ENCODE measurements at places on chromosomes 7 and 10.

DNA sequence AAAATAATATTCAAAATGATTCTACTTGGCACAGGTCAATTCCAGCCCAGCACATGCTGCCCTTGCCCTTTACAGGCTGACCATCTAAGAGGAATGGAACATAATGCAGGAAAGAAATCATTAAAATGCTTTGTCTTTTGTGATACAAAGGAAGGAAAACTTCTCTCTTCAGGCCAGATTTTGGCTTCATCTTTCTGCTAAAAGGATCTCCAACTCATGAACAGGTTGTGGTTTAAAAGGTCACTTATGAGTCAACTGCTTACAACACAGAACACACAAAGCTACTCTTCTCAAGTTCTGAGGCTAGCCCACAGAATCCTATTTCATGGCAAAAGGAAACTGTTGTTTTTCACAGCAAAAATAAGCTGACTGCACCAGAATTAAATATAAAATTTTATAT, 197.1 kb downstream of the DOCK4 start:
- peak; percentile 77 for DNase-seq

DNA sequence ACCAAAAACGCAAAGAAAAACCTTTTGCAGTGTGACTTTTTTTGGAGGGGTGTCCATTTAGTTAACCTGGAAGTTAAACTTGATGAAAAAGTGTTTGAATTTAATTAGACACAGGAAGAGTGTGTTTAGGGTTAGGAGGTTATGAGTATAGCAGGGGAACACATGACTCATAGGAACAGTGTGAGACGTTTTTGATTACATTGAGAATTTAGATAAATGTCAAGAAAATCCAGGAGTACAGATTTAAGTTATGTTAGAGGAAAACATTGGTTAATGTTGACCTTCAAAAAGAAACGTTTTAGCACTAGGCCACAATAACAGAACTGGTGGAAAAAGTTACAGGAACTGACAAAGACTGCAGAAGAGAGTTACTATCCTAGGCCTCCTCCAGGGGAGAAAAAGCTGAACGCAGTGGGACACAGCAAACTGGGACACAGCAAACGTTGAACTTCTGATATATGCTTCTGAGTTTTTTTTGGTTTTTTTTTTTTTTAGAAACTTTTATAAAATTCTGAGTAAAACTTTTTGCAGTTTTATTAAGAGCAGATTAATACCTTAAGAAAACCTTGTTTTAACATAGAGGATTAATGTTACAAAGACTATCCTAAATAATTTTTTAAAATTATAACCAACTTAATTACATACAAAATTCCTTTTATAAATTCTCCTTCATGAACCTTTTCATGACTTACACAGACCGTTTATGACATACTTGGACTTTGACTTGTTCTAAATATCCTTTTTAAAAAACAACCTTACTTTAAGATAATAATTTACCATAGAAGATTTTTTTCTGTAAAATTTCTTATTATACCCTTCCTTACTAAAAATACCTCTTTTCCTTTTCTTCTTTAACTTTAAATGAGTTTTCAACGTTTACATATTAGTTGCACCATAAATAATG, 22.2 kb downstream of the LANCL2 start:
- peak; percentile 31 for DNase-seq

DNA sequence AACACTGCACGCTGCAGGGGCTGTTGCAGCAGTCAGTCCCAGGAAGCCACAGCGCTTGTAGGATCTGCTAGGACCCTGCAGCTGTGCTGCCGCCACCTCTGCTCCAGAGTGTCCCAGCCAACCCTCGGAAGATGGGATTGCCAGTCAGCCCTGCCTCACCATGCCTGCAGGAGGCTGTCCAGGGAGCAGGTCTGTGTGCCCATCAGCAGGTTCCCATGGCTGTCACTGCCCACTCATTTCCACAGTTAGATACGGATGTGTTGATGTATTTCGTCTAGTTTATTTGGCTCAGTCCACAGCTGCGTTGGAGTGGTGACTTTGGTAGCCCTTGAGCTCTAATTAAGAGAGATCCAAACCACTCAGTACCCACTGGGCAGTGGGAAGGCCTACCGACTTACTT, 35.7 kb downstream of the SHH start:
- no peak for DNase-seq

DNA sequence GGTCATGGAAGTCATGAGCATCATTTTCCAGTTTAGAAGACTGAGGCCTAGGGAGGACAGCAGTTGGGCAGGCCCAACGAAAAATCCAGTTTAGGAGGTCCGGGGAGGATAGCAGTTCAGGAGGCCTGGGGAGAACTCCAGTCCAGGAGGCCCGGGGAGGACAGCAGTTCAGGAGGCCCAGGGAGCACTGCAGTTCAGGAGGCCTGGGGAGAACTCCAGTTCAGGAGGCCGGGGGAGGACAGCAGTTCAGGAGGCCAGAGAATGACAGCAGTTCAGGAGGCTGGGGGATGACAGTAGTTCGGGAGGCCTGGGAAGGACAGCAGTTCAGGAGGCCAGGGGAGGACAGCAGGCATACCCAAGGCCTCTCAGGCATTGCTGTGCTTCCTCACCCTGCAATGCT, 453.4 kb downstream of the LRMDA start:
- no peak for DNase-seq

DNA sequence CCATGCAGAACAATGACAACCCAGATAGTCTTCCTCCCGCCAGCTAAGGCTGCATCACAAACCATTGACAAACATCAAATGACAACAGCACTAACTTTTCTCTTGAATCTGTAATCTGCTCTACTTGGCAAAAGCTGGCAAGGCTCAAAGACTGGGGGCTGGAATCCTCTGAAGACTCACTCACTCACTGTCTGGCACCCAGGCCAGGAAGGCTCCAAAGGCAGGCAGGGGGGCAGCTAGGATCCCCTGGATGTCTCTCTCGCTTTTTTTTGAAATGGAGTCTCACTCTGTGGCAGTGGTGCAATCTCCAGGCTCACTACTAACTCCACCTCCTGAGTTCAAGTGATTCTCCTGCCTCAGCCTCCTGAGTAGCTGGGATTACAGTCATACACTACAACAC, 159.7 kb upstream of the GPR26 start:
- DNase-seq: no peak

DNA sequence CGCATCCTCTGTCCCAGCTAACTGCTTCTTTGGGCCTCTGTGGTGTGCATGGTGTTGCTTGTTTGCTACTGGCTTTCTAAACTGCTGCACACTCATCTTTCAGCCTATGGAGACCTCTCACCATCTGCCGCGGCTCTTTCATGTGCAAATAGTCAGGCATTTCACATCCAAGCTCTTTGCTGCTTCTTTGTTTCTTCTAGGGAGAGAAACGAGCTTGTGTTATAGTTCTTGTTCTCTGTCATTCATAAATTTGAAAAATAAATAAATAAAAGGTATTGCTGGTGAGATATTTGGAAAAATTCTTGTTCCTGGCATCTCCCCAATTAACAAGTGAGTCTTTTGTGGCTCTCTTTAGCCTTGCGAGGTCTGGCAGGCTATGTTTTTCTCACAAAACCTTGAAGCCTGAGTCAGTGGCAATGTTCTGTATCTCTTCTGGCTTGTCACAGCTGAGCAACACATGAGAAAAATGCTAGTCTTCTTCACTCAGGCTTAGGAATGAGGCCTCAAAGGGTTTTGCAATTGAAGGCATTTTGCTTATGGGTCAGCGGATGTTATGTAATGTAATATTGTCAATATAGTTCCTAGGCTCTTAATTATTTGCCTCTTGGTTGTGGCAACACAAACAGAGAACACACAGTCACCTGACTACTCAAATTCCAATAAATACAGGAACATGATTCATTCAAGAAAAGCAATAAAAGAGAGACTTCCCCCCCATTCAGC, 274.0 kb downstream of the FRMD4A start:
- DNase-seq: no peak

GRCh38 chr10:89252225-89252585, 630 bp upstream of the LIPA start:
- DNase-seq: no peak

DNA sequence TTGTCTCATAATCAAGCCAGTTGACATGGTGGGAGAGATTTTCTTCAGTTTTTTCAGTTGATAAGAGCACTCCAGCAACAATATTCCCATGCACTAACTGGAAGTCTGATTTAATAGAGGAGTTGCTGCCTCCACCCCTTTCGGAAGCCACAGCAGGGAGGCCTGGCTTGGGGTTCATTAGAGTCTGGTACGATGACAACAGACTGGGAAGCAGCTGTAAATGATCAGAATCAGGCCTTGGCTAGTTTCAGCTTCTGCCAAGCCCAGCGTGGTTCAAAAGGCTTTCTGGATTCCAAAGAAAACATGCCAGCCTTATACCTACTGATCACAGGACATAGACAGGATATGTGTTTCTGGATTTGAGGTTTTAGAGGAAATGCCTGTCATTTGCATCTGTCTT, 274.0 kb downstream of the CSTF2T start:
- no peak for DNase-seq

DNA sequence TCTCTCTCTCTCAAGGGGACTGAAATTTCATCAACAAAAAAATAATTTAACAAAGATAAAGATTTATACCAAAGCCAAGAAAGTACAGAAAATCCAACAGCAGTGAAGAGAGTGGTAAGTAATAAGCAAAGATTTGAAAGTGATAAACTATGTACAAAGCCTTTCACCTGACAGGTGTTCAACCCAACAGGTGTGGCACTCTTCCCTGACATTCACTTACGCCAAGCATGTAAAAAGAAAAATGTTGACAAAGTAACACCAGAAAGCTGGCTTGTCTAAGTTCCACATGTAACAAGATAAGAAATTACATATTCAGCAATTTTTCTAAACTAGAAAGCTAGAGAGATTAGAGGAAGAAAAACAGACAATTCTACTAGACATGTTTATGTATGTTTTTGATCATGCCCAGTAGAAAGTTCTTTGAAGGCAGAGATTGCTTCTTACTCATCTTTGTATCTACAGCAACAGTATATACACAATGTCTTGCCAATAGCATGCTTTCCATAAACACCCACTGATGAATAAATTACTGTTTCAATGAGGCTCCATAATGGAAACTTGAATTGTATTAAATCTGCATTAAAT, 468.5 kb downstream of the PARD3 start:
- no peak for DNase-seq

GRCh38 chr10:124144536-124144935, 51.1 kb upstream of the CHST15 start:
- DNase-seq: no peak

GRCh38 chr10:32332299-32332750, 14.6 kb downstream of the EPC1 start:
- DNase-seq: peak; percentile 70

GRCh38 chr7:117970801-117971200, 97.6 kb upstream of the CTTNBP2 start:
- no peak for DNase-seq

GRCh38 chr10:69506834-69507713, 55.8 kb downstream of the TSPAN15 start:
- peak; percentile 85 for DNase-seq

GRCh38 chr7:111264111-111264868, 173.4 kb downstream of the LRRN3 start:
- DNase-seq: no peak

GRCh38 chr10:127687548-127687947, 49.4 kb upstream of the FOXI2 start:
- DNase-seq: no peak

DNA sequence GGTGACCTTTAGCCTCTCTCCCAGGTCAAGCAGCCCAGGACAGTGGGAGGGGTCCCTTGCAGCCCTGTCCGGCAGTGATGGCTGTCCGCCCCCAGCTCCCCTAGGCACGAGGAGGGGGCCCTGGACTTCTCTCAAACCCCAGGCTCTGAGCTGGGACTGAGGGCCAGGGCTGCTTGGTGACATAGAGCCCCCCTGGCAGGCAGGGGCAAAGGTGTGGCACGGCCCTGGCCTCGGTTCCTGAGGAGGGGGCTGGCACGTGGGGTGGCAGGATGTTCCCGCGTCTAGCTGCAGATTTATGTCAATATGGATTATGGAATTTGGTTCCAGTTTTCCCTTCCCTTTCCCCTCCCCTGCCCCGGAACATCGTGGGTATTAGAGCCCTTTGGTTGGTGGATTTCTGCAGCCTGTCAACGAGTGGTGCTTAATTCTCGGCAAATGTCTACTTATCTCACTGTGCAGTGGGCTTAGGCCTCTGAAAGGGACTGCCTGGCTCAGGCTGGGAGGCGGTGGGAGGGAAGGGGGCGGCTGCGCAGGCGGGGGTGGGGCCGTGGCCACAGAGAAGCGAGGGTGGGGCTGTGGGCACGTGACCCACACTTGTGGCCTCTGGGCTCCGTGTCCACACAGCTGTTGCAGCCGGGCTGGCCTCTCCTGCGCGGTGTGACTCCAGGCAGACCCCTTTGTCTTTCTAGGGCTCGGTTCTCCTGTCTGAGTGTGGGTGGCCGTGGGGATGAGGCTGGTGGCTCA, 19.3 kb downstream of the UNCX start:
- no peak for DNase-seq

- no peak for DNase-seq
Observed at GRCh38 chr10:124533266-124533665, 71.6 kb downstream of the LHPP start.

- no peak for DNase-seq
Observed at GRCh38 chr7:47407136-47407535, 174.8 kb downstream of the TNS3 start.

DNA sequence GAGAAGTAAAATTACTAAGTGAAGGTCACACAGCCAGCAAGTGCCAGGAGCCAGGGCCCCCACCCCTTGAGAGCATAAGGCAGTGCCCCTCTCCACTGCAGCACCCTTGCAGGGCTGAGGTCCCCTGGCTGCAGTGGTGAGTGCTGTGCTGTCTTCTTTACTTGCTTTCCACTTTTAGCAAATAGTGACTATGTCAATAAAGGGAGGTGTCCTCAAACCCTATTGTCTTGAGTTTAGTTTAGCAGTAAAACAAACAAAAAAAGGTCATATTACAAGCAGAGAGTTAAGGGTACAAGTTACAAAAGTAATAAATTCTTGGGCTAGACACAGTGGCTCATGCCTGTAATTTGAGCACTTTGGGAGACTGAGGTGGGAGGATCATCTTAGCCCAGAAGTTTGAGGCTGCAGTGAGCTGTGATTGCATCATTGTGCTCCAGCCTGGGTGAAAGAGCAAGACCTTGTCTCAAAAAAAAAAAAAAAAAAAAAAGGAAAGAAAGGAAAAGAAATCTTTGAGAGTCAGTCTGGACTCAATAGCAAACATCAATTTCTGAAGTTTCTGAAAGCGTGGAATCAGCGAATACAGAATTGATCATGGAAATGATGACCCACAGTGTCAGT, 39.0 kb upstream of the KIF5B start:
- DNase-seq: peak; percentile 66

GRCh38 chr10:58281092-58281752, 12.3 kb downstream of the CISD1 start:
- no peak for DNase-seq

- no peak for DNase-seq
Observed at GRCh38 chr10:1404323-1405260, 332.7 kb downstream of the ADARB2 start.

- no peak for DNase-seq
Observed at GRCh38 chr10:119473771-119474170, 68.7 kb downstream of the RGS10 start.

- no peak for DNase-seq
Observed at GRCh38 chr7:141304291-141304690, 230.4 kb downstream of the TMEM178B start.

GRCh38 chr10:124534231-124534798, 72.7 kb downstream of the LHPP start:
- no peak for DNase-seq

GRCh38 chr7:75892634-75893272, 13.9 kb downstream of the RHBDD2 start:
- no peak for DNase-seq

GRCh38 chr10:124990671-124991625, 49.0 kb downstream of the ZRANB1 start:
- DNase-seq: no peak

All from PC-3 (cell line).